ENCODE measurements at places on chromosomes 5 and 9. TPM values are rescaled to one million over a fixed set of nuclear protein-coding genes. Genes with fewer than 3 reads are reported as not detected.

The SHROOM1 gene
- 9.4 TPM for total RNA-seq

The QRFP gene
- not detected for total RNA-seq

The UGT3A1 gene
- not detected for total RNA-seq

The SLCO6A1 gene
- not detected for total RNA-seq

The SLC27A4 gene
- 43.0 TPM for total RNA-seq

The CDX1 gene
- not detected for total RNA-seq

The PCDHGA8 gene
- not detected for total RNA-seq

The ANKRD31 gene
- 0.05 TPM for total RNA-seq

The APBA1 gene
- 0.51 TPM for total RNA-seq

The SEMA6A gene
- total RNA-seq: 0.18 TPM

The PCDHGA5 gene
- total RNA-seq: 0.18 TPM

The IRGM gene
- total RNA-seq: 0.37 TPM

All from A549 treated with RU486 at 1 μM for 4 hours (cell line).